Fibroblast of the conjunctiva (primary cell): ENCODE measurements at places on chromosomes 6 and 20.

- DNase-seq = peak; percentile 40
Measured at GRCh38 chr20:57212534-57213276, 53.7 kb downstream of the BMP7 start.

GRCh38 chr20:20215976-20216727 lies 151.8 kb upstream of the INSM1 start:
- no peak for DNase-seq

GRCh38 chr20:62646851-62647520 lies 4.7 kb downstream of the SLCO4A1 start:
- no peak for DNase-seq

DNA sequence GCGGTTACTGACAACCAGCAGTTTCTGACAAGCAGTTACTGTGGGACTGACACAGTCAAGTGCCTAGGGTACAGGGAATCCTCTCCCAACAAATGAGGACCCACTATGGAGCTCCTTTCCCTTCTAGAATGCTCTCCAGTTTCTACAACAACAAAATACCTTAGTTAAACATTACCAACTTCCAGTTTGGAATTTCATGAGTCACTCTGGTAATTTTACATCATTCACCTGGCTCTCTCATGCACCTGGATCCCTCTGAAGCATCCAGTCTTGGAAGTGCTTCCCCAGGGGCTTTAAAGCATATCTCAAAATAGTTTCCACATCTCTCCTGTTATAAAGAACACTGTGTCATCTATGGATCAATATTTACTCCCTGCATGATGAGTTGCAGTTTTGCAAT lies 286.7 kb upstream of the SPTLC3 start:
- DNase-seq = no peak

GRCh38 chr20:61072398-61072797 lies 179.7 kb upstream of the CDH4 start:
- no peak for DNase-seq

DNA sequence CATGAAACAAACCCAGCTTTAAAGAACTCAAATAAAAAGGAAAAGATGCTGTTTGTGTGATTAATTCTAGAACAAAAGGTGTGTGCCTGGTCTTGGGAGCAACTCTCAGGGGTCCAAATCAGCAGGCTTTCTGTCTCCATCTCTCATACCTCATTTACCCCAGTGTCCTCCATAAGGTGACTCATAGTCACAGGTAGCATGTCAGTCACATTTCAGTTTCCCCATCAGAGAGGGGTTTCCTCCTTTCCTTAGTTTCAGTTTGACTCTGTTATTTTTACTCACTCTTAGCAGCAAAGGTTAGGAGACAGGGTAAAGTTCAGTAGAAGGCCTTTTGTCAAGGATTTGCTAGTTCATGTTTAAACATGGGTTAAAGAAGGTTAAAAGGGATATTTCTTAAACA lies 46.2 kb downstream of the OGFRL1 start:
- DNase-seq = no peak

- no peak for DNase-seq
Measured at GRCh38 chr20:29408034-29408695, 1849.3 kb upstream of the DEFB115 start.

DNA sequence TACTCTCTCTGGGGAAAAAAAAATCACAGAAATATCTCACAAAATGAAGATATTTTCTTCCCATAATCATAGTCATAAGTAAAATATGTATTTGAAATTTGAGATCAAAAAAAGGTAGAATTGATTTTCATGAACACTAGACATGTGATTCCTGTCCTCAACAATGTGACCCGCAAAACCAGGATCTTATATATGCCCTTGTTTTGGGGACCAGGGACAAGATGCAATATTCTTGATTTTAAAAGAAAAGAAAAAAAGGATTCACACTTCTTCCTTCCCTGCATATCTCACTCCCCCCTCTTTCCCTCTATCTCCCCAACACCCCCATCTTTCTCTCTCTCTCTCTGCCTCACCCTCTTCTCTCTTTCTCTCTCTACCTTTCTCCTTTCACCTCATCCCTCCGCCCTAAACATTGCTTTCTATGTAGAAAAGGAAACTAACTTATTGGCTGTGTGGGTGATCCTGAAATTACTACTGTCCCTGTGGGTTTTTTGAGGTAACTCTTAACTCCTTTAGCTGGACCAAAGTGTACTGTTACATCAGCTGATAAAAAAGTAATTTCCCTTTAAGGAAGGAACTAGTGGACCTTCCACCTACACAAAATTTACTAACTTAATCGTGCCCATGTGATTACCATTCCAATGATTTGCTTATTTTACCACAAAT lies 85.6 kb downstream of the AIG1 start:
- no peak for DNase-seq

DNA sequence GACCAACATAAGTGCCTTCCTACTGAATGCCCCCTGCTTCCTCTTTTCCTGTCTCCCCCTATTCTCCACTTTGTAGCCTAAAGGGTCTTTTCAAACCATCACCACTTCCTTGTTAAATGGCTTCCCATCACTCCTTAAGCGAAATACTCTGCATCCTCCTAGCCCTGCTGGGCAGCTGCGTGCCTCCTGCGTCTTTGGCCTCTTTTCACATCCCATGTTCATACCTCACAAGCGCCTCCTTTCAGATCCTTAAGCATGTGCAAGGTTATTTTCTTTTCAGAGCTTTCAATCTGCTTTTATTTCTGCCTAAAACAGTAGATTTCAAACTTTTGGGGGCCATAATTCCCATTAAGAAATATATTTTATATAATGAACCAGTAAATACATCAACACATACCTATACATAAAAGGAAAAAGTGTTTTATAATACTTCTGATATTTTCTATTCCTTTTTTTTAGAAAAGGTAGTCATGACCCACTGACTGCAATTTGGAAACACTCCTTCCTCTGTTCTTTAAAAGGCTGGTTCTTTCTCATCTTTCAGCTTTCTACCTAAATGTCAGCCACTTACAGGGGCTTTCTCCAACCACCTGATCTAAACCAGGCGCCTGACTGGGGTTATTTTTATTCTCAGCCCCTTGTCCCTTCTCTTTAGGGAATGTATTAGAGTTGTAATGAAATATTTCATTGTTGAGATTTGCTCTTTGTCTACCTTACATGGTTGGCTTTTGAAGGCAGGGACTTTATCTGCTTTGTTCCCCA lies 84.1 kb downstream of the PRDM1 start:
- DNase-seq = no peak

DNA sequence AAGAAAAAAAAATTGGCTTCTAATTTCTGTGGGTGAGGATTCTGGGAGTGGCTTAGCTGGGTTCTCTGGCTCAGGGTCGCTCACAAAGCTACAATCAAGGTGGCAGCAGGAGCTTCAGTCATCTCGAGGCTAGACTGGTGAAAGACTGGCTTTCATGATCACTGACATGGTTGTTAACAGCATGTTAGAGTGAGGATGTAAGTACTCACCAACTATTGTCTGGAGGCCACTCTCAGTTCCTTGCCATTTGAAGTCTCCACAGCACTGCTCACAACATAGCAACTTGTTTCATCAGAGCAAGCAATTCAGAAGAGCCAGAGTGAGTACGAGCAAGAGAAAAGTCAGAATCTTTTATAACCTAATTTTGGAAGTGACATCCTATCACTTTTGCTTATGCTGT lies 145.7 kb upstream of the PRSS16 start:
- no peak for DNase-seq

- no peak for DNase-seq
Measured at GRCh38 chr6:56795466-56796195, 152.9 kb upstream of the DST start.
